ENCODE measurements at places on chromosomes 3 and 15.
A peak's percentile ranks its signal among the peaks of the same experiment; 100 is the strongest.

DNA sequence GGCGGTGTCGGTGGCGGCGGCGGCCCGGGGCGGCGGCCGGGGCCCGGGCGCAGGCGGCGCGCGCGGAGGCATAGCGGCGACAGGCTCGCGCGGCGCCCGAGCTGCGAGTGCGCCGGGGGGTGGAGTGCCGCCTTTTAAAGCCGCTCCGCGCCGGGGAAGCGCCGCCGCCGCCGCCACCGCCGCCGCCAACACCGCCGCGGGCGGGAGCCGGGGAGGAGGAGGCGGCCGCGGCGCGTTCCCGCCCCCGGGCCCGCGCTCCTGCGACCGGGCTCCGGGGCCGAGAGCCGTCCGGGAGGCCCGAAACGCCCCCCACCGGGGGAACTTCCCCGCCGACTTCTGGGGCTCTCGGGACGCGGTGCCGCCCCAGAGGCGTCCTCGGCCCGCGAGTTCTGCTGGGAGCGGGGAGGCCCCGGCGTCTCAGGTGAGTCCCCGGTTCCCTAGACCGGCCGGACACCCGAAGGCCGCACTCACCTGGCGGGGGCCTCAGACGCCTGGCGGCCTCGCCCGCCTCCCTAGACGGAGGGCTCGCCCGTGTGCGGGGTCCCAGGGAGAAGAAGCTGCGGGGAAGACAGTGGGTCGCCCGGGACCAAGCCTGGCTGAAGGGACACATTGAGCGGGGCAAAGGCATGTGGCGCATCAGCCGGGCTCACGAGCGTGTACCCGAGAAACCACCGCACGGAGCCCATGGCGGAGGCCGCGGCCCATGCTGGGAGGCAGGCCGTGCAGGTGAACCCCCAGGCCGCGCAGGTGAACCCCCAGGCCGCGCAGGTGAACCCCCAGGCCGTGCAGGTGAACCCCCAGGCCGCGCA lies at the start of gene PCSK6:
Gene PCSK6 (minus strand): TSS at position 109 of the 809 bp plus-strand sequence. CDS start 37 bp downstream, at position 72.
- DNase-seq = no peak

DNA sequence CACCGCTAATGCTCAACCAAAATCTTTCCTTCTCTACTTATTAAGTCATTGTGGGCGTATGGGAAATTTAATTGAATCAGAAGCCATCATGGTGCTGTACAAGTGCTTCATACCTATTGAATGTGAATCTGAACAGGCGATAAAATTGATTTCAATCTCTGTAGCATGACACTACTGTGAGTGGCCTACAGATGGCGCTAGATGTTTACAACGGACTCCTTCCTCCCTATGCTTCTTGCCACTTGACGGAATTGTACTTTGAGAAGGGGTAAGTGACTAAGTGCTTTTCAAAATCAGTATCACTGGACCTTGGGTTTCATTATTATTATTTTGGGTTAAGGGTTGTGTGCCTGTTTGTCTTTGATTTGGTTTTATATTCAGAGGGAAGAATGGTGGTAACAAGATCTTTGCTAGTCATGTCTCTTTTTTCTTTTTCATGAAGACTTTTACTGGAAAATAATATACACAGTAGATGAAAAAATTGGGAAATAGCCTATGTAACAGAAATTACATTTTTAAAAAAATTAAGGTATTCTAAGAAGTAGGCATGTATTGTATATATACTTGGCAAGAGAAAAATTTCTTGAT lies 35.4 kb downstream of the ACP3 start:
- DNase-seq = peak; percentile 42

GRCh38 chr15:68231102-68231818 lies 1.7 kb upstream of the CLN6 start:
- DNase-seq = no peak

- DNase-seq = peak; percentile 6
These were observed 93.4 kb upstream of the CTDSPL start for GRCh38 chr3:37768107-37768809.

DNA sequence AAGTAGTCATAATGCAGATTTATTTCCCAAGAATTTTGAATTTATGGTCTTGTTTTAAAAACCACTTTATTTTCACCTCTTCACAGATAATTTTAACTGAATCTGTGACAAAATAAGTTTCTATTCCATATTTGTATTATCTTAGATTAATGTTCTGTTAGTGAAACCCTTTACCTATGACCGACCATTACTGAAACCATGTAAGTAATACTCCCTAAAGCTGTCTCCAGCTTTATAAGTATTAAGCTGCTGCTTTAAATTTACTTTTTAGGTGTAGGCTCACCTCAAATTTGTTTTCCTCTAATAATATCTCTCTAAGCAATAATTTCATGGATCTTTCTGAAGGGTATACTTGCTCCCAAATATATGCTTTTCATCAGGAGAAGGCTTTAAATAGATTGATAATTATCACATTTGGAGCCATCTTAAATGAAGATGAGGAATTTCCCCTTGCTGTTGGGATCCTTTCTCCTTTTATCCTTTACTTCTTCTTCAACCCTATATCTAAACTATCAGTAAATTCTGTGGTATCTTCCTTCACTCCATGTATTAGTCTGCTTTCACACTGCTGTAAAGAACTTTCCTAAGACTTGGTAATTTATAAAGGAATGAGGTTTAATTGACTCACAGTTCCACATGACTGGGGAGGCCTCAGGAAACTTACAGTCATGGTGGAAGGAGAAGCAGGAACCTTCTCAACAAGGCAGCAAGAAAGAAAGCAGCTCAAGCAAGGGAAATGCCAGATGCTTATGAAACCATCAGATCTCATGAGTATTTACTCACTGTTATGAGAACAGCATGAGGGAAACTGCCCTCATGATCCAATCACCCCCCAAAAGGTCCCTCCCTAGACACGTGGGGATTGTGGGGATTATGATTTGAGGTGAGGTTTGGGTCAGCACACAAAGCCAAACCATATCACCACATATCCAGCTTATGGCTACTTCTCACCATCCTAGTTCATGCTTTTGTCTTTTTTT lies 92.3 kb upstream of the P2RY1 start:
- no peak for DNase-seq

- no peak for DNase-seq
These were observed 39.5 kb upstream of the SLC6A6 start for GRCh38 chr3:14362890-14363289.

- no peak for DNase-seq
These were observed 416.1 kb upstream of the LMCD1 start for GRCh38 chr3:8085498-8085897.

- no peak for DNase-seq
These were observed 126.4 kb downstream of the P2RY1 start for GRCh38 chr3:152961323-152961722.

- no peak for DNase-seq
These were observed 342.4 kb upstream of the KCNMB2 start for GRCh38 chr3:178193846-178194245.

GRCh38 chr3:106333911-106334618 lies 465.3 kb upstream of the CBLB start:
- peak; percentile 26 for DNase-seq

GRCh38 chr15:31300981-31301672 lies 25.5 kb upstream of the KLF13 start:
- DNase-seq = no peak

DNA sequence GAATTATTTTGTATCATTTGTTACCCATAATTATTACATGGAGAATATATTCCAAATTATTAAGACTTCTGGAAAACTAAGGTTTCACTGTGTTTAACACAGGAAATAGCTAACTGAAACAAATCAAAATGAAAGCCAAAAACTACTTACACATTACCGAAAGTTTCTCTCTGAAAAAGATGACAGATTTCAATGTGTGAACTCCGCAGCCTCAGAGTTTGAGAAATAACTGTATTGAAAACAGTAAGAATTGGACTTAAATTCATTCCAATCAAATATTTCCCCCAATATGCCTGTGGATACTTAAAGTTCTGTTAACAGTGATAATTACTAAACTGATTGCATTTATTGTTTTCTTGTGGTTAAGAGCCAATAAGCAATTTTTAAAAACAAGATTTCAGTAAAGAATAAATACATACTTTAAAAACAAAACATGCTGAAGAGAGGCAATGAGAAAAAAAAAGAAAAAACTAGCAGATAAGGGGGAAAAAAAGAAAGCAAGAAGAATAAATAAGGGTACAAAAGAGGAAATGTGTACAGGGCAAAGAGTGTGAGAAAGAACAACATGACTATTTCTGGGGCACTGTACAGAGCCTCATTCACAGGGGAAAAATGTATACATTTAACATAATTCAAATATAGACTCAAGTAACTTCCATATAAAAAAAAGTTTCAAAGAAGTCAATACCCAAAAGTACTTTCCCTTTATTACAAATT lies 30.7 kb downstream of the DENND4A start:
- no peak for DNase-seq

DNA sequence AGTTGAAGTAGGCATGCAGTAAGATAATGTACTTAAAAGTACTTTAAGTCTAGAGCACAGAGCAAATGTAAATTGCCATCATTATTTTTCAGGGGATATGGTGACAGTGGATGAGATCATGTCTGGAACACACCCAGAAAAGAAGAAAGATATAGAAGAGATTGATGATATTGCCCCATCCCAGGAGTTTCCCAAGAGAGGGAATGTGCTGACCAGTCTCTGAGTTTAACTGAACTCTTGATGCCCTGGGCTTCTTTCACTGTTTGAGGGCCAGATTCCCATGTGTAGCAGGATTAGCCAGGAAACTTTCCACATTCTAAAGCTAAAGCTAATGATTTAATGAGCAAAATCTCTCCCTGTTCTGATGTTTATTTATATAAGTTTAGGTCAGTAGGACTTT lies 366.8 kb upstream of the UMPS start:
- DNase-seq = peak; percentile 16

GRCh38 chr3:65924762-65925161 lies 114.0 kb downstream of the MAGI1 start:
- no peak for DNase-seq

DNA sequence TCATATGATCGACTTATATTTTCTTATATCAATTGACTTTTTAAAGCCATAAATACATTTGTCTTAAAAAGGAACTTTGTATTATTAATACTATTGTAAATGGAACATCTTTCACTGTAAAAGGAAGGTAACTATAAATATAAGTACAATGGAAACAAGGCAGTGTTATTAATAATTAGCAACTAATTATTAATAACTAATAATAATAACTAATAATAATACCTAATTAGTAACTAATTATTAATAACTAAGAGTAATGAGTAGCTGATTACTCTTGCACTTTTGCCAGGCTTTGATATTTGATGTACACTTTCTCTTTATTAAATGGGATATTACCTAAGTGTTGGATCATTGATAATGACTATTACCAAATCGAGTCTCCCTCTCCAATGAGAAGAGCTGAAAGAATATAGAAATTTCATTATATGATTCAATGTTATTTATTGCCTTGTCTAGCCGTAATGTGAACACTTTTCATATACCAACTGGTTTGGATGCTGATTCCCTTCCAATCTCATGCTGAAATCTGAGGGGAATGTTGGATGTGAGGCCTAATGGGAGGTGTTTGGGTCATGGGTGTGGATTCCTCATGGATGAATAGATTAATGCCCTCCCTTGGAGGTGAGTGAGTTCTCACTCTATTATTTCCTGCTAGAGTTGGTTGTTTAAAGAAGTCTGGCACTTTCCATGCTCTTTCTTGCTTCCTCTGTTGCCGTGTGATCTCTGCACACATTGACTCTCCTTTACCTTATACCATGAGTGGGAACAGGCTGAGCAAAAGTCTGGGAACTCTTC lies 202.1 kb upstream of the ZBTB20 start:
- DNase-seq = no peak

DNA sequence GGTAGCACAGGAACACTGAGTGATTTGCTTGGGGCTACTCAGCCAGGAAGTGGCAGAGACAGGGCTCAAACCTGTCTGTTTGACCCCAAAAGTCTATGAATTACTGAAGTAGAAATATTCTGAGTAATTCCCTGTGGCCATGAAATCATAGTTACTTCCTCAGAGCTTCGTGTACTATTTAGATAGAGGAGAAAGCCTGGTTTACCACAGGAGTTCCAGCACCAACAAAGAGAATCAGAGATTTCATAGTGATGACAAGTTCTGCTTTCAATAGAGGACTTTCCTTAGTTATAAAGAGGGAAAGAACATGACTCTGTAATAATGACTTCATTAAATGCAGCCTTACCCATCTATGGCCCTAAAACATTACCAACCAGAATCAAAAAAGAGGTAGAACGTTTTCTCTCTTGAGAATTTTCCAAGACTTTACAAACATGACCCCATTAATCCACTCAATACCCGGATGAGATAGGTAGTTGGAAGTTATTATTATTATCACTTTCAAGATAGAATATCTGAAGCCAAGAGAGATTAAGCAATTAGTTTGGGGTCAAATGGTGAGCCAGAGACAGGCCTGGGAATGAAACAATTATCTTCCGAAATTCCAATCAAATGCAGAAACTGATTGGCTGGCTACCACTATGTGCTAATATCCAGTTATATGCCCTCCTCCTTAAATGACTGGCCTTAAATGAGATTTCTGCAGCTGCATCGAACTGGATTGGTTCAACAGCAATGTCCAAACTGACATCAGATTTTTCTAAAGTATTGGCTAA lies 13.6 kb upstream of the WNT5A start:
- no peak for DNase-seq

DNA sequence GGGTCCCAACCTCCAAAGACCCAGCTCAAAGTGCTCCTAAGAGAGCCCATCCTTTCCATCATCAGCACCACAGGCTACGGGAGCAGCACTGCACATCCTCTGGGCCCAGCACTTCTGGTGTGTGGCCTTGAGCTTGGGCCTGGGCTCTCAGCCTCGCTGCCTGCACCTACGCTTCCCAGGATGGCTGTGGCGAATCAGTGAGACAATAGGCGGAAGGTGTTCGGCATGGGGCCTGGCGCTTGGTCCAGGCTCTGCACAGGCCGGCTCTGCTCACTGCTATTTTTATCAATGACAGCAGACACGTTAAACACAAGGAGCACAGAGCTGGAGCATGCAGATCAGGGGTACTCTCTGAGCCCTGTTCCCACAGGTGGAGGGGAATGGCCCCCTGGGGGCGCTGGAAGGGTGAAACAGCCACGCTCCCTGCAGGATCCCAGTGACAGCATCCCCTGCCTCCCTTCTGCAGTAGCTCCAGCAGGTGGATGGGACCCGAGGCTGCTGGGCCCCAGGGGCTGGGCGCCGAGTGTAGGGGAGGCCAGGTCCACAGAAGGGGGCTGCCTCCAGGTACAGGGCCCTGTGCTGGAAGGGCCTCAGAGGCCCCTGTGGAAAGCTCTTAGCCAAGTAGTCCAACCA lies 90.0 kb upstream of the RPL32 start:
- DNase-seq = no peak

Measured in AG04450 (cell line).